ENCODE measurements at places on chromosomes 1 and 21.

DNA sequence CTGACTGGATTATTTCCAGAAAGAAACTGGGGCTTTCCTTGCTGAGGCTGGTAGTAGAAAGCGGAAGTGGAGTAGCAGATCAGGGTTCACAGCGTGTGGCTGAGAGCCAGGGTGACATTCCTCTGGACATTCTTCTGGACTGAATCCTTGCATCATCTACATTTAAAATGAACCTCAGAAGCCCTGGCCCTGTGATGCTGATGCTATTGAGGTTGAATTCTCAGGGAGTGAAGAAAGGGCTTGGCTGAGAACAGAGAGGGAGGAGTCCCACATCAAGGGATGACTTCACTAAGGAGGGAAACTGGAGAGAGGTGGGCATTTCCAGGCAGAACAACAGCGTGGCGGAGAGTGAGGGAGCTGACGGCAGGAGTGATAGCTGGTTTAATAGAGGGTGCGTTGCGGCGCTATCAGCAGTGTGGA lies 102.3 kb upstream of the LMO4 start:
- DNase-seq, result no peak

DNA sequence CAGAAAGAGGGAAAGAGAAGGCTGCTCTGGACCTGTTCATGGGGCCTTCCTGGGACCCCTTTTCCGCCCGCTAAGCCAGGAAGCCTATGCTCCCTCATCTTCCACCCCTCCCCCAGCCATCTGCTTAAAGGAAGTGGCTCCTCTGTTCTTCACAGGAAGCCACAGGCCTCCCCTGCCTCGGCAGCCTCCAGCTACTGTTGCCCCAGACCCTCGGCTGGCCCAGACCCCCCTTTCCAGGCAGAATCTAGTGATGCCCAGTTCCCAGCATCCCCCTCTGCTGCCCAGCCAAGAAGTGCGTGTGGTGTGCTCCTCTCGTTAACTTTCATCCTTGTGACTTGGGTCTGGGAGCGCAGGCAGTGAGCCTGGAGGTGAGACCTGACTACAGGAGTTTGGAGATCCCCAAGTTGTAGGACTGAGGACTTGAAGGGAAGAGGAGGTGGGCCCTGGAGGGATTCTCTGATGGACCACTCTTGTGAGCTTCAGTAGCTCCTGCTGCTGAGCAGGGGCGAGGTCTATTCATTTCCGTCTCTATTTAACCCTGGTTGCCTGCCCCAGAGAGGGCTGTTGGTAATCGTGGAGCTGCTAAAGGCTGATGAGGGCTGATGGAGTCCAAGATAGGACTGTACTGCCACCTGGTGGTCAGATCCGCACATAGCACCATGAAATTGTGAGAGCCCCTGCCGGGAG lies 9.1 kb downstream of the IFI6 start:
- DNase-seq, result peak; percentile 91

DNA sequence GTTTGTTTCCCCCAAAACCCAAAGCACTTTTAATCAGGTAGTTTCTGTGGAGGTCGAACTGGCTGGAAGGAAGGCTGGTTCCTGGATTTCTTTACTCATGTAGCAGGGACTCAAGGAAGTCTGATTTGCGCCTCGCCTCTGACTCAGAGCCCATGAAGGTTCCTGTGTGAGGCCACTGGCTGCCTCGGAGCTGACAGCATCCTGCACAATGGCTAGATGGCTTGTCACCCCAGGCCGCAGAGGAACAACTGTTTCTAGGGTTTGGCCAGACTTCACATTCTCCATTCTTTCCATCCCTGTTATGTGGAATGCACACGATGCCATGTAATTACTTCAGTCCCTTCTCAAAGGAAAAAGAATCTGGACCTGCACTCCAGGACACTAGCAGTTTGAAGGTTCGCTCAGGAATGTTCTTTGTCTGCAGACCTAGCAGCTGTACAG lies 39.1 kb upstream of the PRSS38 start:
- DNase-seq, result no peak

- DNase-seq, result no peak
These were observed 109.5 kb upstream of the KIF26B start for GRCh38 chr1:245045087-245045881.

DNA sequence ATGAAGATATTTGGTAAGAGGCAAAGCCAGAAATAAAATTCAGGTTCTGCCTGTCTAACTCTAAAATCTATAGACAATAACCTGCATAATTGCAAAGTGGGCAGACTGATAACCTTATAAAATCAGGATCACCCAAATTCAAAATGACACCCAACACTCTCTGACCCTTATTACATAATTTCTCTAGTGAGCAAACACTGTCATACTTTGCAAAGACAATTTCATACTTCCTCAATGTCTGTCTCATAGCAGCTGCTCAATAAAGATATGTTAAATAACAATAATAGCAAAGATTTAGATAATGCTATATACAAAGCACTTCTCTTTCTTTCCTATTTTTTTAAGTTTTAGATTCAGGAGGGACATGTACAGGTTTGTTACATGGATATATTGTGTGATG lies 118.5 kb downstream of the UCHL5 start:
- DNase-seq, result no peak

DNA sequence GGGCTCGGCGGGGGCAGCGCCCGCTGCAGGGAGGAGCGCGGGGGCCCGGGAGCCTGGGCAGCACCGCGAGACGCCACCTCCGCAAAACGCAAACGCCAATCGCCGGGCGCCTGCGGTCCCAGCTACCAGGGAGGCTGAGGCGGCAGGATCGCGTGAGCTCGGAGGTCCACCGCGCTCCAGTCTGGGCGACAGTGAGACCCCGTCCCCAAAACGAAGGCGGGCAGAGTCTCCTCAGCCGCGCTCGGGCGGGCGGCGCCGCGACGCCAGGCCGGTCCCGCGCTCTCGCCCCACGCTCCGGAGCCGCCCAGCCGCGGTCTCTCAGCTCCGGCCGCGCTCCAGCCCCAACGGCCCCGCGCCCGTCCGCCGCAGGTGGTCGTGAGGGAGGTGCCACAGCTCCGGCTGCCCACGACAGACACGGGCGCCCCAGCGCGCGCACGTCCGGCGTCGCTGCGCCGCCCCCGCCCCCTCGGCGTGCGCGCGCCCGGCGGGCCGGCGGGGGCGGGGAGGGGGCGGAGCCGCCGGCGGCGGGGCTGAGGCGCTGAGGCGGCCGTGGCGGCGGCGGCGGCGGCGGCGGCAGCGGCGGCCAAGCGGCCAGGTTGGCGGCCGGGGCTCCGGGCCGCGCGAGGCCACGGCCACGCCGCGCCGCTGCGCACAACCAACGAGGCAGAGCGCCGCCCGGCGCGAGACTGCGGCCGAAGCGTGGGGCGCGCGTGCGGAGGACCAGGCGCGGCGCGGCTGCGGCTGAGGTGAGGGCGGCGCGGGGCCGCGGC lies at the start of gene ADARB1:
Gene ADARB1 (plus strand): TSS at position 533 of the 770 bp plus-strand sequence. CDS start 97,077 bp downstream, outside the sequence.
- peak; percentile 70 for DNase-seq

- no peak for DNase-seq
These were observed 44.0 kb downstream of the RUNX1 start for GRCh38 chr21:35005077-35005476.

DNA sequence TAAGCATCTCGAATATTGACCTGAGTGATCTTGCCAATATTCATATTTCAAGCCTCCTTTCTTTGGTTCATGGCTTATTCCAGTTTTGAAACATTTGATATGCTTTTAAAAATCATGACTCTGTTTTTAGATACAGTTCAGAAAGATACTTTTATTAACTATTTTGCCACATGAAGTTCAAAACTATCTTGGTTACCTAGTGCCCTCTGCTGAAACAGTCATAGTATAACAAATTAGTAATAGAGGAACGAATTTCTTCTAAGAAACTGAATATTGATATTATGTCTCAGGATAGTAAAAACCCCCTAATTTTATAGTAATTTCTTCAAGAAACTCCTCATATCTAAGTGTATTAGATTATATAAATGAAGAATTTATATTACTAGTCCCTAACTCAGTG lies 52.6 kb upstream of the RC3H1 start:
- no peak for DNase-seq

- no peak for DNase-seq
These were observed 492.2 kb upstream of the PKN2 start for GRCh38 chr1:88191917-88192316.

- no peak for DNase-seq
These were observed 39.0 kb upstream of the A3GALT2 start for GRCh38 chr1:33359931-33360330.

DNA sequence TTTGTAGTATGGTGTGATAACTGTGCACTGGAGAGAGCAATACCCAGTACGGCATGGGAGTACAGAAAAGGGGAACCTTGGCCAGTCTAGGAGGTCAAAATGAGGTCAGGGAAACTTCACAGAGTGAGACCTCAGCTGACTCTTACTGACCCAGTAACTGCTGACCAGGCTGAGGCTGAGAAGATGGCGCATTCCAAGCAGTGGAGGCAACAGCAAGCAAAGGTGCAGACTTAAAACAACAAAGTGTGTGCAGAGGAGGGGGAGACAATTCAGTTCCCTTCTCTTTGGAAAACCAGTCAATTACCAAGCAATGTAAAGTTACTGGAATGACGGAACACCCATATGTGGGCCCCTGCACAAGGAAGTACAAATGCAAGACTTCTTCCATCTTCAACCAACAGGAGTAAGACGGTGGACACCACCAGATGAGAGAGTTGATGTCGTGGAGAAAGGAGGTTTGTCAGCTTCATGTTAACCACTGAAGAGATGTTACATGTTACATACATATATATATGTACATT lies 54.6 kb upstream of the PRDX6 start:
- no peak for DNase-seq

DNA sequence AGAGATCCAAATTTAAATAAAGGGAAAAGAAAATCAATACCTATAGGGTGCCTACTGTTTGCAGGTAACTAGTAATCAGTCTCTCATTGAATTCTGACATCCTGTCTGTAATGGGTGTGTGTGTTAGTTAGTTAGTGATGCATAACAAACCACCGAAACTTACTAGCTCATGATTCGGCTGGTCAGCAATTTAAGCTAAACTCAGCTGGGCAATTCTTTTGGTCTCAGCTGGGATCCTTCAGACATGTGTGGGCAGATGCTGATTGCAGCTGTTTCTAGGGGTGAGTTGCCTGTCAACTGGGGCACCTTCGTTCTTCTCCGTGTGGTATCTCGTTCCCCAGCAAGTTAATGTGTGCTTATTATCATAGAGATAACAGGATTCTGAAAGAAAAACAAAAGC lies 40.2 kb upstream of the ZNF124 start:
- DNase-seq, result no peak

- DNase-seq, result no peak
These were observed 167.1 kb upstream of the OLFM3 start for GRCh38 chr1:102163799-102164198.

GRCh38 chr1:36089393-36090121 lies 865 bp downstream of the ADPRS start:
- peak; percentile 35 for DNase-seq

- peak; percentile 67 for DNase-seq
These were observed 633 bp downstream of the THEMIS2 start for GRCh38 chr1:27872802-27873551.

GRCh38 chr1:204733289-204733688 lies 47.8 kb upstream of the LRRN2 start:
- no peak for DNase-seq

DNA sequence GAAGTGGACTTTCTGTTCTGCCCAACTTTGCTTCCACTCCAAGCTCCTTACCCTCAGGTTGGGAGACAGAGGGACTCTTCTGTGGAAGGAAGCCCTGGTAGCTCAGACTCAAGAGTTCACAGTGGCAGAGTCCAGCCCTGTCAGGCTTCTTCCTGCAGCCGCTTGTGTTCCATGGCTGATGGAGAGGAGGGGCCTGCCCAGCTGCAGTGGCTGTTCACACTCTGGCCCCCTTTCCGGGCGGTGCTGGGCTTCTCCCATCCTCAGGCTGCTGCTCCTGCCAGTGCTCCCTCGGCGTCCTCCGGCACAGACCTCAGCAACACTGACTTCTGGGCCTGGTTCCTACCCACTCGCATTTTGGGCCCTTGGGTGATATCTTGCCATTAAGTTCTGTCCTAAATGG lies 4.0 kb downstream of the KRTAP10-1 start:
- DNase-seq, result no peak

- DNase-seq, result no peak
These were observed 30.6 kb downstream of the CAPN2 start for GRCh38 chr1:223742856-223743517.

DNA sequence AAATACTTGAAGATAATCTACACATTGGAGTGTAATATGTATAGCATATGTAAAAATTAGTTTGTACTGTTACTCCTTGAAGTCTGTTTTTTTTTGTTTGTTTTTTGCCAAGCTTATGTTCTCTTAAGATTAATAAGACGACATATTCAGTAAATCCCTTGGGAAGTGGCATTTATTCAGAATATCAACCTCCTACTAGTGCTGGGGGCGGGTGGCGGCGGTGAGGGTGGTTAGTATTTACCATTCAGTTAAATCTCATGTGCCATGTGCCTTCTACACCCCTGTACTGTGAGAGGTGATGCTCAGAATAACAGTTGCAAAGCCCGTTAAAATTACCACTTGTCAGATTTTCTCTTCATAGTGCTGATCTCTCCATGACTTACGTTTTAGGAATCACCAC lies 3.0 kb downstream of the BACH1 start:
- DNase-seq, result no peak

DNA sequence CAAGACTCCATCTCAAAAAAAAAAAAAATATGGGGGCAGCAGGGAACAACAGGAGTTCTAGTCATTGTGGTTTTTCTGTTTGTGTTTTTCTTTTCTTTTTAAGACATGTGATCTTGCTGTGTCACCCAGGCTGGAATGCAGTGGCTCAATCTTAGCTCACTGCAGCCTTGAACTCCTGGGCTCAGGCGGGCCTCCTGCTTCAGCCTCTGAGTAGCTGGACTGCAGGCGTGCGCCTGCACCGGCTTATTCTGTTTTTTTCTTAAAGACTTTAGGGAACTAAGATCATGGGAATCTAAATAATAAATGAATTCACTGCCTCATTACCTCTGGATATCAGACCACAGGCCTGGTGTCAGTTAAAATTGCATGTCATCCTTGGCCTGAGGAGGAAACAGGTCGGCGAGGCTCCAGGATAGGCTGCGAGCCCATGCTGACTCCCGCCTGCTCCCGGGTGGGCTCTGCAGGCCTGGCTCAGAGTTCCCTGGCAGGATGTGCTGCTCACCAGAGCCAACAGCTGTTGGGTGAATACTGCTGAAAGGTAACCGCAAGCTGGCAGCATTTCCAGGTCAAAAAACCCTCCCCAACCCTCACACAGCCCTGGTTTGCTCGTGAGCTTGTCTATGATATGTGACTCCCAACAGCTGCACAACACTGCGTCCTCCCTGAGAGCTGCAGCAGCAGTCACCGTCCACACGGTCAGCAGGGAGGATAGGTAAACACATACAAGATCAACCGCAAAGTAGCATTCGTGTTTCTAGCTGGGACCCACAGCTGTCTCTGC lies 58.1 kb downstream of the SCCPDH start:
- no peak for DNase-seq

DNA sequence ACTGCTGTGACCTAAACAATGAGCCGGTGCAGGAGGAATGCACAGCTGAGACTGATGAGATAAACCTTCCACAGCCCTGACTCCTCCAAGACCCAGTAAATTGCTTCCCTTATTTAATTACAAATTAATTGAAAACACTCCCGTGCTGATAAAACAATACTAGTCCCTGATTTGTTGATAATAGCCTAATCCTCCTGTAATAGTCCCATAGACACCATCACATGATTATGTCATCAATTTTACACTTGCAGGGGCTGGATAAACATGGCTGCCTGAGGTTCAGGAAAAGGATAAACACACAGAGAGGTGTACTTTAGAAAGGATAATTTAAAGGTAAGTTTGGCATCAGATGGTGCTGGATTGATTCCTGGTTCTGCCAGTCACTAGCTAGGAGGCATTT lies 84.6 kb upstream of the SPAG17 start:
- no peak for DNase-seq

Measured in stimulated activated CD4-positive, alpha-beta T cell treated with anti-CD3 and anti-CD28 coated beads, Interleukin-15, amount 100 ng/mL, for 24 hours (primary cell).